Activated naive CD4-positive, alpha-beta T cell treated with anti-CD3 and anti-CD28 coated beads for 36 hours (primary cell): ENCODE measurements at places on chromosomes 7 and 10. TPM values are rescaled to one million over a fixed set of nuclear protein-coding genes. Genes with fewer than 3 reads are reported as not detected.

Gene SRI
- 168 TPM for total RNA-seq

Gene PMPCB
- total RNA-seq = 90.1 TPM

Gene C10orf105
- 0.32 TPM for total RNA-seq

Gene INA
- 0.10 TPM for total RNA-seq

DNA sequence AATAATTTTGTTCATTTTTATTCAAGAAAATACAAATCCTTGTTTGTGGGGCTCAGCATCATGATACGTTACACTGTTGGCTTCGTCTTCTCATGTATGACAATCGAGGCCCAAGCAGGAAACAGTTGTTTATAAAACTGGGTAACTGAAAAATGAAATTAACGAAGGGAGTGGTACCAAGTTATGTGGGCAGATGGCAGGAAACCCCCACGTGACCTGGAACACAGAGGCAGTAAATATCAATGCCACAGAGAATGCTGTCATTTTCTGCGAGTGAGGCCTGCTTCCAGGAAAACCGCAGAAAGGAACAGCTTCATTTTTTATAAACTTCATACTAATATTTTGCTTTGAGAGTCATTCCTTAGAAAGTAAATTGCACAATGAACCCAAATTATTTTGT, 201.0 kb upstream of the ADARB2 start:
- peak; percentile 74 for DNase-seq

DNA sequence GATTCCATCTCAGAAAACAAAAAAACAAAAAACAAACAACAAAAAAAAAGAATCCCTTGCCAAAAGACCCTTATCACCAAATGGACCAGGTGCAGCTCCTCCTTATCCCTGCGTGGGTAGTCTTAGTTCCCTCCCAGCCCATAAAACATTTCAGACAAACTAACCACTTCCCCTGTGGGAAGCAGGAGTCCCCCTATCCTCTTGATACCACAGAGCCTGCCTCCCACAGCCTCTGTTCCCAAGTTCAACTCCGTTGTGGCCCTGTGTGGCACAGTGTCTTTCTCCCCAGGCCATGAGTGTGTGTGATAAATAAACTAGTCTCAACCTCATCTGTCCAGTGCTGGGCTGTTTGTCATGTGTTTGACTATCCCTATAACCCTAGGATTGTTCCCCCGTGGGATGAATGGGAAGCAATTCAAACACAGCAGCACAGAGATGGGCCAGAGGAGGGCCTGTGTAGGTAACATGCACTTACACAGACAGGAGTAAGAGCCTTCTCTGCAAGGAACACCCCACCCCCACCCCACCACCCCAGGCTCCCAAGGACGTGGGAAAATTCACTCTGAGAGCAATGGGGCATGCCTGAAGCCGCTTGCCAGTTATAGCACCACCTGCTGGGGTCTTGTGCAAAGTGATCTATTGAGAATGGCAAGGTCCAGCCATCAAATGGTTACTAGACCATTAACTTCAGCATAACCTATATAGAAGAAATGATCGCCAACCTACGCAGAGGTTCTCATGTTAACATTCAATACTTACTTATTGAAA, 147.1 kb upstream of the GHITM start:
- DNase-seq = peak; percentile 34

DNA sequence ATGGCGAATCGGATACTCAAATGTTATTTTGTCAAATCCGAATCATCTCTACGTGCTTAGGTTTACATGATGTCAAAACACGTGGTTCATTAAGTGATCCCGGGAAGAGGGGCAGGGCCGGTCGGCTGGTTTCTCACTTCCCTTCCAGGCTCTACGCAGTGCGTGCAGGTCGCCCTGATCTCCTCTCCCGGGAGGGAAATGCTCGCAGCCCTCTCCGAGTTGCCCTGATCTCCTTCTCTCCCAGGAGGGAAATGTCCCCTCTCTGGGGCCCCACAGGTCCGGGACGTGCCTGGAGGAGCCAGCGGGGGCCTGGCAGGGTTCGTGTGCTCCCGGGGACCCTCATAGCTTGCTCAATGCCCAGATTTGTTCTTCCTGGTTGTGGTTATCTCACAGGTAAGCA, 202.7 kb downstream of the DNAJB6 start:
- DNase-seq = no peak

DNA sequence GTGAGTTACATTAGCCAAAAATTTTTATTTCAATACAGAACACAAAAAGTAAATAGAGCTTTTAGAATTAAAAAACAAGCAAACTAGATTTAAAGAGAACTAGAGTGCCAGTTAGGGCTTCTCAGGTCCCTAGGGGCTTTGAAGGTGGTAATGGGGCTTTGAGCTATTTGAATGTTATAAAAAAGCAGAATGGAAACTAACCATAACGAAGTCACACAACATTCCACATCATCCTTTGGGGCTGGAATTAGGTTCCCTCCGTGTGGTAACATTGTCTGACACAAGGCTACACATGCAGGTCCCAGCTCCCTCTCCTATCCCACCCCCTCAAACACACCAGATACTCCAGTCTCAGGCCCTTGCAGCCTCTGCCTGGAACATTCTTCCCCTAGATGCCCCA, 15.3 kb downstream of the JAZF1 start:
- DNase-seq = no peak

DNA sequence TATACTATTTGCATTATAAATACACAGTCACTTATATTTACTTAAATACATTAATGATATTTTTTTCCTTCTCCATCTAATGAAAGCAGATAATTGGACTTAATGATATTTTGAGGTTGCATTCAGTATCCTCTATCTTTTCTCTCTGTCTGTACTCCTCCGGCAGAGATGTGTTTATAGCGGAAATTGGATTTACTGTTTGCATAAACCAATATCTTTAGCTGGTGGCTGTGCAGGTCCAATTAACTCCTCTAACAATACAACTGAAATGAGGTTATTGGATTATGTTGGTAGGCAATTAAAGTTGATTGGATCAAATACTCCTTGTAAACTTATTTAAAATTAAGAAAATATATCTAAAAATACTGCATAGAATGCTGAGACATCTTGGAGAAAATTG, 1044.2 kb upstream of the SORCS1 start:
- no peak for DNase-seq

GRCh38 chr7:79529214-79529880, 75.9 kb upstream of the MAGI2 start:
- no peak for DNase-seq

DNA sequence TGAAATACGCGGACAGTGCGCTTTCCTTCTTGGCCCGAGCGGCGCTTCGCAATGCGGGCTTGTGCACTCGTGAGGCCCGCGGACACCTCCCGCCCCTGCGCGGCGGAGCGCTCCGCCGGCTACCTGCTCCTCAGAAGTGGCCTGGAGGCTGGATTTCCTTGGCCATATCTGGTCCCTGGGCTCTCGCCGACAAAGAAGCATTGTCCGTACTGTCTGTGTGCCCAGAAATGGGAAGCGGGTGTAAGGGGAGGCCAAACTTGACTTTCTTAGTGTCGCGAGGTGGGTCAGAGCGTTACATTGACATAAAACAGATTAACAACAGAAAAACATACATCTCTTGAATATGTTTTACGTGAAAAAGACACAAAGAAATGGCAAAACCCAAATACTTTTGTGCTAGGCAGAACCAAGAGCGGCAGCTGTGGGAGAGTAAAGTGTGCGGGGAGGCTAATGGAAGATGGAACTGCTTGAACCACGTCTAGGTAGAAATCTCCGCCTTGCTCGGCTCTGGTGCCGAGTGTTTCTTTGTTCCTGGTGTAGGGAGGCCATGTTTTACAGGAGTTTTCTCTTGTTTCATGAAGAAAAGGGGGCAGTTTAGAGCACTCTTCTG, 1.4 kb downstream of the LANCL2 start:
- DNase-seq = peak; percentile 28

DNA sequence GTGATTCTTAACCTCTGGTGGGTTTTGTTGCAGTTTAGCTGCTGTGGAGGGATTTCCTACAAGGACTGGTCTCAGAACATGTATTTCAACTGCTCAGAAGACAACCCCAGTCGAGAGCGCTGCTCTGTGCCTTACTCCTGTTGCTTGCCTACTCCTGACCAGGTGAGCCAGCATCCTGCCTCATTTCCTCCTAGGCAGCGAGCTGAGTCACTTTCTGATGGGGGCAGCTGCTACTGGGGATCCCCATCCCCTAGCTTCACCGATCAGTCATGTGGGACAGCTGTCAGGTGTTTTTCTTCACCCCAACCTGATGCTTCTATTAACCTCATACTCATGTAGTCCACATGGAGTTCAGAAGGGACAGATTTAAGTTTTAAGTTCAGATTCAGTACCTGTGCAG, 21.7 kb upstream of the SMO start:
- peak; percentile 58 for DNase-seq
